ENCODE measurements at places on chromosomes 6 and 20. TPM values are rescaled to one million over a fixed set of nuclear protein-coding genes. Genes with fewer than 3 reads are reported as not detected.
A peak's percentile ranks its signal among the peaks of the same experiment; 100 is the strongest.

DNA sequence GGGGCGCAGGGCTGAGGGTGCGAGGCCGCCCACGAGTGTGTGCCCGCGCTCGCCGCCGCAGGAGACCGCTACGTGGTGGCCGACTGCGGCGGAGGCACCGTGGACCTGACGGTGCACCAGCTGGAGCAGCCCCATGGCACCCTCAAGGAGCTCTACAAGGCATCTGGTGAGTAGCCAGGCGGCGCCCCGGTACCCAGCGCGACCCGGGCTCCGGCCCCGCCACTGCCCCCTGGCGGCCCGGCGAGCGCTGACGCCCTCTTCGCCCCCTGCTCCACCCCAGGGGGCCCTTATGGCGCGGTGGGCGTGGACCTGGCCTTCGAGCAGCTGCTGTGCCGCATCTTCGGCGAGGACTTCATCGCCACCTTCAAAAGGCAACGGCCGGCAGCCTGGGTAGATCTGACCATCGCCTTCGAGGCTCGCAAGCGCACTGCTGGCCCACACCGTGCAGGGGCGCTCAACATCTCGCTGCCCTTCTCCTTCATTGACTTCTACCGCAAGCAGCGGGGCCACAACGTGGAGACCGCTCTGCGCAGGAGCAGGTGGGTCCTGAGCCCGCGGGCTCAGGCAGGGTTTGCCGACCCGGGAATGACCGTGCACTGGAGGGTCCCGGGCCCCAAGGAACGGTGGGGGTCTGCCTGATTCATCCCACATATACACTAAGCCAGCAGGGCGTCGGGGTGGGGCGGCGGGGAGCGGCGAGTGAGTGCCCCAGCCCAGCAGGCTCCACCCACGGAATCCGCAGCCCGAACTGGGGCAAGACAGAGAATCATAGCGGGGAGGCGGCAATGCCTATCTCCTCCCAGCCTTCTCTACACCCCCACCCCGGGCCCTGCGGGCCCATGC is 17.4 kb downstream of the HSPA12B start:
- DNase-seq: peak; percentile 41

TDRD6 gene
- total RNA-seq: not detected

DNA sequence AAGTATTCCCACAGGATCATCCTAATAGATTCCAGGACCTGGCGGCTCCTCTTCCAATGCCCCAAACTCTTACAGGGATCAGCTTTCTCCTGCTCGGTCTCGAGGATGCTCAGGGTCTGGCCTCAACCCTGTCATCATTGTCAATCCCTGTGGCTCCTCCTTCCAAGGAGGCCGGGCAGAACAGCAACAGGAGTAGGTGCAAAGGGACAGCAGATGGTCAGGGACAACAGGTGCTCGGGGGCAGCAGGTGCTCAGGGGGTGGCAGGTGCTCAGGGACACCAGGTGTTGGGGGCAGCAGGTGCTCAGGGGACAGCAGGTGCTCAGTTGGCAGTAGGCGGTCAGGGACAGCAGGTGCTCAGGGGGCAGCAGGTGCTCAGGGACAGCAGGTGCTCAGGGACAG is 84.8 kb downstream of the TTLL2 start:
- no peak for DNase-seq

GRCh38 chr6:8657522-8657921 is 222.2 kb upstream of the SLC35B3 start:
- DNase-seq: no peak

DNA sequence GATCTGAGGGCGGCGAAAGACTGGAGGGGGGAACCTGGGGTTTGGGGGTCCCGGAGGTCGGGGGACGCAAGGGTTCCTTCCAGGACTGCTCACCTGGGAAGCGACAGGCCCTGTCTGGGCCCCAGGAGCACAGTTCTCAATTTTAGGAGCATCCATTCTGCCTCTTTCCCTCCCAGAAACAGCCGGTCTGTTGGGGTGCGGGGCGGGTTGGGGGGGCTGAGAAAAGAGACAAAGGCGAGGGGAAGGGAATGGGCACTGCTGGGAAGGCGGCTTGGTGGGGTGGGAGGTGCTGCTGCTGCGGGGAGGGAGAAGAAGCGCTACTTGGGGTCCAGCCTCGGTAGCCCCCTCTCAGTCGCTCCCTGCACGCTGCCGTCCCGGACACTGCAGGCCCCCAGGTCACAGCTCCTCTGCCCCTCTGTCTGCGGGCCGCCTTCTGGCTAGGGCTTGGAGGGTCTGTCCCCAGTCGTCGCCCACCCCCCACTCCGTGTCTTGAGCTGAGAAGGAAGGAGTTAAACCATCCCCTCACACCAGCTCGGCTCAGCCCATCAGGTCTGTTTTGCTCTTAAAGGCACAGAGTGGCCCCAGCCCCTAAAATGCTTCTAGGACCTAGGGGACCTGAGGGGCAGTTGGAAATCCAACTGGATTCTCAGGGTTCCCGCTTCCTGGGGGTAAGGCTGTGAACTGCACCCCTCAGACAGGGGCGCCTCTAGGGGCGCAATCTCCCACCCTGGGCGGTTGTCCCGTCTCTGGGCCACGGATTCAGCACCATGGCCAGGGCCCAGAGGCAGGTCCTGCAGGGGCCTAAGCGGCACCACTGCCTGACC is 690 bp downstream of the GDAP1L1 start:
- DNase-seq: peak; percentile 44

- peak; percentile 34 for DNase-seq
Measured at GRCh38 chr6:90351696-90352095, 55.1 kb upstream of the BACH2 start.

ADGRF4 gene
- total RNA-seq: not detected

GRCh38 chr20:40739841-40740240 is 50.8 kb upstream of the MAFB start:
- DNase-seq: no peak

DNA sequence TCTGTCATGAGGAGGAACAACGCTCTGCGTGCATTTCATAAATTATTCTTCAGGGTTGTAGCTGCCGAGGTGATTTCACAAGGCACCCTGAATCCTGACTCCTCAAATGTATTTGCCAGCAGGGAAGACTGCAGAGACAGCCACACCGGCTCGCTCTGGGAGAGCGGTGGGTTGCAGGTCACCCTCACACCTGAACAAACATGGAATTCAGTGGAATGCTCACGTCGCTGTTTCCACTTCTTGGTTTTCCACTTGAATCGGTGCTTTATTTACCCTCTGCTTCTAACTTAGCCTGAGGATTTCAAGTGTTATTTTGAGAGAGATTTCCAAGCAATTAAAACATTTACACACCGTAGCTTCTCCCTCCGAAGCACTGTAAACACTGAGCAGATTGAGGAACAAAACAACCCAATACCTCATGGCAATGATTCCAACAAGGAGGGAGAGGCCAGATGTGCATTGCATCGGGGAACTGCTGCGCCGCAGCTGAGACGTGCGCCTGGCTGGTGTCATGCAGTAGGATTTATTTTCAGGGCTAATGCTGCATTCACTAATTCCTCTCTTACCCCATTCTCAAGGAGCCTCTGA is 59.5 kb upstream of the GGTLC1 start:
- no peak for DNase-seq

- no peak for DNase-seq
Measured at GRCh38 chr6:142374965-142375733, 73.3 kb downstream of the ADGRG6 start.

DNA sequence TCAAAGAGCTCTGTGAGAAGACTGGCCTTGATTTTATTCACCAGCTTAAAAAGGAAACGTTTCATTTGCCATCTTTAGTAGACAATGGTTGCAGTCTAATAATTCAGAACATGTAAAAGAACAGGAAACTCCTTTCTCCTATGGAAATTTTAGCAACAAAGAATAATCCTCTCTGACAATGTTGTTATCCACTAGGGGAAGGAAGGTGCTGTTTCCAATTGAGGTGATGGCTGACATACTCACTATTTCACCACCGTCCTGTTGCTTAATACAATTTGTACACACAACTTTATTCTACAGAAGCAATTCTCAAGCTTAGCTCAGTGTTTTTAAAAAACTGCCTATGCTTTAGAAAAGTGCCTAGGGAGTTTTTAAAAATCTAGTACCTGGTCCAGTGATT is 192.7 kb downstream of the ARHGAP18 start:
- no peak for DNase-seq

KHDC1 gene
- 3.5 TPM for total RNA-seq

- no peak for DNase-seq
Measured at GRCh38 chr6:98925831-98926230, 21.9 kb downstream of the FBXL4 start.

DNA sequence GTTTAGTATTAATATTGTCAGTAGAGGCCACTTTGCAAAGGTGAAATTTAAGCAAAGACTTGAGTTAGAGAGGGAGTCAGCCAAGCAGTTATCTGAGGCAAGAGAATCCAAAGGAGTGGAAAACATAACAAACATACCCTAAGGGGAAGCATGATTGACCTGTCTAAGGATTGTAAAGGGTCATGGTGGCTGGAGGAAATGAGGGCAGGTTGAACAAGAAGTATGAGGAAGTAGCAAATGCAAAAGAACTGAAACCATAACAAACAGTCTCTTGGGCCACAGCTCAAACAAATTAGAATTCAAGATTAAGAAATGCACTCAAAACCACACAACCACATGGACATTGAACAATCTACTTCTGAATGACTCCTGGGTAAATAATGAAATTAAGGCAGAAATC is 103.2 kb downstream of the FBXO5 start:
- DNase-seq: no peak

IDH3B gene
- 109 TPM for total RNA-seq

DNA sequence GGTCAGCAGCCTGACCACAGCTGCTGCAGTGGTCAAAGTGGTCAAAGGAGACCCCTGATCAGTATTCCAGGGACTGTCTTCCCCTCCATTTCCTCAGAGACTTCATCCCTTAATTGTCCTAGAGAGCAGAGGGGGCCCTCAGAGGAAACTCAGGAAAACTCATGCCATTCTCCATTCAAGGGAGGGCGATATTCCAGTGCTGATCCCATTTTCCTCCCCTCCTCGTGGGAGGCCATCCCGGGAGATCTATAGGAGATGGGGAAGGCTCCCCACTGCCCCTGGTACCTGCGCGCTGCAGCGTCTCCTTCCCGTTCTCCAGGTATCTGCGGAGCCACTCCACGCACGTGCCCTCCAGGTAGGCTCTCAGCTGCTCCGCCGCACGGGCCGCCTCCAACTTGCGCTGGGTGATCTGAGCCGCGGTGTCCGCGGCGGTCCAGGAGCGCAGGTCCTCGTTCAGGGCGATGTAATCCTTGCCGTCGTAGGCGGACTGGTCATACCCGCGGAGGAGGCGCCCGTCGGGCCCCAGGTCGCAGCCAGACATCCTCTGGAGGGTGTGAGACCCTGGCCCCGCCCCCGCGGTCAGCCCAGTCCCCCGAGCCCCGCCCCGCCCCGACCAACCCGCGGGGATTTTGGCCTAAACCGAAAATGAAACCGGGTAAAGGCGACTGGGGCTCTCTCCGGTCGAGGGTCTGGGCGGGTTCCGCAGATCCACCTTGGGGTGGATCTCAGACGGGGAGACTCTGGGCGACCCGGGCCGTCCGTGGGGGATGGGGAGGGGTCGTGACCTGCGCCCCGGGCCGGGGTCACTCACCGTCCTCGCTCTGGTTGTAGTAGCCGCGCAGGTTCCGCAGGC is 878 bp downstream of the HLA-C start:
- peak; percentile 66 for DNase-seq

DNA sequence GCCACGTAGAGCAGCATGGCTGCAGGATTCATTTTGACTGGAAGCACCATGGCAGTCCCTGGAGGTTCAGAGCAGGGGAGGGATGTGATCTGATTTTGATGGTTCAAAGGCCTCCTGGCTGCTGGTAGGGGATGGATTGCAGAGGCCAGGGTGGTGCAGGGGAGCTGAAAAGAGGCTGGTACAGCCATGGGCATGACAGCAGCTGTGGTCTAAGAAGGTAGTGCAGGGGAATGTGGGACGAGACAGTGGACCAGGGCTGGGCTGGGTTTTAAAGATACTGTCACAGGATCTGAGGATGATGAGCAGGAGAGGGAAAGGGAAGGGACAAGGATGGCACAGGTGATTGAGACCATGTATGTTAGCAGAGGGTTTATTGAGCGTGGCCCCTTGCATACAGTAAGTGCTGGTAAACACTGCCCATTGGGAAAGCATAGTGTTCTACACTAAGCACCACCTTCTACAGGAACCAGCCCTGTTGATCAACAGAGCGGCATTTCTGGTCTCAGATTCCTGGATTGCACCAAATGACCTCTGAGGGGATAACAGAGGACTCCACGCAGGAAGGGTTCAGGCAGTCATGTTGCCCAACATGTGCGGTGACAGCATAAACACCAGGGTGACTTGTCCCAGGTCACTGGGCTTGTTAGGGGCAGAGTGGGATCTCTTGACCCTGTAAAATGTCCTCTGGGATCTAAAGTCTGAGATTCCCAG is 14.5 kb upstream of the SIRPA start:
- no peak for DNase-seq

DNA sequence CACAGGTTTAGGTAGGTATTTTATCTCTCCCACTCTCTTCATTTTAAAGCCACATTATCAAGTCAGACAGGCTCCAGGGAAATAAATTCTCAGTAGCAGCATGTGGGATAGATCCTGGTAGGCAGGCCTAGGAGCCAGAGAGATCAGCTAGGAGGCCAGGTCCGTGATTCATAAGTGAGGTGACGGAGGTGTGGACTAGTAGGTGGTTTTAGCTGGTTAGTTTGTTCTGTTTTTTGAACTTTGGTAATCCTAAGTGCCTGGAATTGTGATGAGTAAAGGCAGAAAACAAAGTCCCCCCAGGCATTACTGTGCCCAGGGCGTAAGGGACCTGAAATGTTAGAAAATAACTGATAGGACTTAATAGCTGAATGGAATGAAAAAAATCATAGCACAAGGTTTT is 53.6 kb upstream of the E2F3 start:
- no peak for DNase-seq

DNA sequence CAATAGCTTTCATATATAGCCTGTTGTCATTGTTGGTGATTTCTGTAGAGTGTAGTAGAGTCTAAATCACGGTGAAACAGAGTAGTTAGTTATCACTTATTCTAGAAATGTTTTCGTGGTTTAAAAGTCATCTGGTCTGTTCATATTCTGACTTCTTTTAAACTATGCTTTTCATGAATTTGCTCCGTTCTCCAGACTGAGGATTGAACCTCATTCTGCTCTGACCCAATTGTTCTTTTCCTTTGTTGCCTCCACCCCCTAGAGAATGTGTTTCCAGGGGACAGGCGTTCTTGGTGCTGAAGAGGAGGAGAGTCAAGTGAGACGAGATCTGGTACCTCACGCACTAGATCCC is 748 bp upstream of the ZNF292 start:
- no peak for DNase-seq

DNA sequence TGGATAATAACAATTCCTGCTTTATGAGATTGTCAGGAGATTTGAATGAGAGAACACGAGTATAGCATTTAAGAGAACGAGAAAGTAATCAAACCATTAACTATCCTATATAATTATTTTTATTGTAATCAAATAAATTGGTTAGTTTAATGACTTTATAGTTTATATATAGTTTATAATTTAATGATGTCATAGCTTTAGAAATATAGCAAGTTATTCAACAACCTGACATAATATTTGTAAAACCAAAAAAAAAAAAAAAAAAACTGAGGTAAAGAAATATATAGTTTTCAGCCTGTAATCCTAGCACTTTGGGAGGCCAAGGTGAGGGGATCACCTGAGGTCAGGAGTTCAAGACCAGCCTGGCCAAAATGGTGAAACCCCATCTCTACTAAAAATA is 26.4 kb upstream of the DST start:
- DNase-seq: no peak

SAMD3 gene
- total RNA-seq: 8.7 TPM

All from activated CD8-positive, alpha-beta T cell treated with anti-CD3 and anti-CD28 coated beads for 36 hours (primary cell).